ENCODE measurements at places on chromosomes 12 and 14. TPM values are rescaled to one million over a fixed set of nuclear protein-coding genes. Genes with fewer than 3 reads are reported as not detected.
A peak's percentile ranks its signal among the peaks of the same experiment; 100 is the strongest.

DNA sequence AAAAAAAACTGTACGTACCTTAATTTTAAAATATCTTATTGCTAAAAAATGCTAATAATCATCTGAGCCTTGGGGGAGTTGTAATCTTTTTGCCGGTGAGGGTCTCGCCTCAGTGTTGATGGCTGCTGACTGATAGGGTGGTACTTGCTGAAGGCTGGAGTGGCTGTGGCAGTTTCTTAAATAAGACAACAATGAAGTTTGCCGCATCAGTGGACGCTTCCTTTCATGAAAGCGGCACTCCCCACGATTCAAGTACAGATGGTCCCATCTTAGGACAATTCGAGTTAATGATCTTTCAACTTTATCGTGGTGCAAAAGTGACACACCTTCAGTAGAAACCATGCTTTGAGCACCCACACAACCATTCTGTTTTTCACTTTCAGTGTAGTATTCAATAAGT lies 7.6 kb upstream of the PLD4 start:
- no peaks in the 10 kb centered on the region for H3K27me3 ChIP-seq
- H3K4me1 ChIP-seq, result no peaks in the 10 kb centered on the region
- no peaks in the 10 kb centered on the region for H3K36me3 ChIP-seq
- no peak for DNase-seq
- H3K4me3 ChIP-seq, result no peak overlapping the region

- H3K4me3 ChIP-seq, result no peak overlapping the region
- H3K27me3 ChIP-seq, result no peaks in the 10 kb centered on the region
These were observed 84.6 kb downstream of the SCFD1 start for GRCh38 chr14:30706704-30707103.

DNA sequence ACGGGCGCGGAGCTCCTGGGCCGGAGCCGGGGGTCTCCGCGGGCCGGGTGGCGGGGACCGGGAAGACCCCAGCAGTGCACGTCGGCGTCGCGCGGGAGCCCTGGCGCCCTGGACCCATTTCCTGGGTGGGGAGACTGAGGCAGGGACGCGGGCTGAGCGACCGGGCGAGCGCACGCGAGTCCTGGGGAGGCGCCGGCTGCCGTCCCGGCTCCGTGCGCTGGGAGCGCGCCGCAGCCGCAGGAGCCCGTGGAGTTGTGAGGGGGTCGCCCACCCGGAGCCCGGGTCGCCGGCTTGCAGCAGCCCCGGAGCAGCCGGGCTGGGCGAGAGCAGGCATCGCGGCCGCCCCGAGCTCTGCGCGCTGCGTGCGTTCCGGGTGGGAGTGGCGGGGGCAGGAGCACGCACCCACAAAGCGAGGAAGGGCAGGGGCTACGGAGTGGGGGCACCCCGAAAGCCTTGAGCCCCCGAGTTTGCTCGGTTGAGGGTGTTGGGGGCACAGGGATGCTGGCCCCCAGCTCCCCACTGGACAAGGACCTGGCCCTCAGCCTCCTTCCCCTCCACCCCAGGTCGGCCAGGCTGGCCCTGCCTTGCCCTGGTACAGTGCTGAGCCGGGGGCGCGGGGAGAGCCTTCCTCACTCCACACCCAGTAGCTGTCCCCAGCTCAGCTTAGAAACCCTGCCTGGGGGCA lies 620 bp downstream of the MMP17 start:
- H3K36me3 ChIP-seq, result no peaks in the 10 kb centered on the region
- H3K27me3 ChIP-seq, result peaks cover 20% of the 10 kb centered on the region
- peaks cover 49% of the 10 kb centered on the region for H3K4me1 ChIP-seq
- no peak for DNase-seq

GRCh38 chr12:106452309-106452708 lies 94.8 kb downstream of the POLR3B start:
- no peak overlapping the region for H3K27ac ChIP-seq
- DNase-seq, result no peak
- H3K27me3 ChIP-seq, result no peaks in the 10 kb centered on the region
- H3K4me3 ChIP-seq, result no peak overlapping the region
- no peaks in the 10 kb centered on the region for H3K4me1 ChIP-seq
- H3K36me3 ChIP-seq, result peaks cover 24% of the 10 kb centered on the region

DNA sequence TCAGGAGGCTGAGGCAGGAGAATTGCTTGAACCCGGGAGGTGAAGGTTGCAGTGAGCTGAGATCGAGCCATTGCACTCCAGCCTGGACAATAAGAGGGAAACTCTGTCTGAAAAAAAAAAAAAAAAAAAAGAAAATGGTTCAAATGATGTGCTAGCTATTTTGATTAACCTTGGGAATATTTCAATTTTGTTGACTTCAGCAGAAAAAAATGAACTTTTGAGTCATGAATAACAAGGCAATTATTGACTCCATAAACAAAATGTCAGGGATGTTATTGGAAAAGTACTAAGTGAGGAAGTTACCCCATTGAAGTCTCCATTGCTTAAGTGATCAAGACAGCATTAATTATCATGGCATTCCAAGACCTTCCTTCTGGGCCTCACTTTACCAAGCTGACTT lies 10.6 kb upstream of the PKP2 start:
- DNase-seq, result no peak
- no peak overlapping the region for H3K4me3 ChIP-seq
- no peak overlapping the region for H3K27ac ChIP-seq
- no peaks in the 10 kb centered on the region for H3K27me3 ChIP-seq

DNA sequence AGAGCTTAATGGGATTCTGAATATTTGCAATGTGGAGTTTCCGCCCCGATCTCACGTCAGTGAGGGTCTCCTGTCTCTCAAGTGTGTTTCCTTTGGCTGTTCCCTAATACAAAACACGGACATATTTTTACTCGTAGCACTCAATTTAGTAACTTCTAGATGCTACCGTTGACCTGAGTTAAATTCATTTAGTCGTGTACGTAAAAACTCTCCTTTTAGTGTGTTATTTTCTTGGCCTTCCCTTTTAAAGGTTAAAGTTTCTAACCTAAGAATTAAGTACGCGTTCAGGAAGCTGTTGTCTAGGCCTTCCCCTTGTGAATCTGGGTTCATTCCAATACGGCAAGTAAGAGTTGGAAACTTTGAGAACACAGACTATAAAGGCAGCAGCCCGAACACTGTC lies 64.4 kb downstream of the DDX51 start:
- DNase-seq, result no peak
- peaks cover 31% of the 10 kb centered on the region for H3K36me3 ChIP-seq
- H3K27ac ChIP-seq, result no peak overlapping the region
- H3K4me3 ChIP-seq, result no peak overlapping the region
- no peaks in the 10 kb centered on the region for H3K27me3 ChIP-seq

DNA sequence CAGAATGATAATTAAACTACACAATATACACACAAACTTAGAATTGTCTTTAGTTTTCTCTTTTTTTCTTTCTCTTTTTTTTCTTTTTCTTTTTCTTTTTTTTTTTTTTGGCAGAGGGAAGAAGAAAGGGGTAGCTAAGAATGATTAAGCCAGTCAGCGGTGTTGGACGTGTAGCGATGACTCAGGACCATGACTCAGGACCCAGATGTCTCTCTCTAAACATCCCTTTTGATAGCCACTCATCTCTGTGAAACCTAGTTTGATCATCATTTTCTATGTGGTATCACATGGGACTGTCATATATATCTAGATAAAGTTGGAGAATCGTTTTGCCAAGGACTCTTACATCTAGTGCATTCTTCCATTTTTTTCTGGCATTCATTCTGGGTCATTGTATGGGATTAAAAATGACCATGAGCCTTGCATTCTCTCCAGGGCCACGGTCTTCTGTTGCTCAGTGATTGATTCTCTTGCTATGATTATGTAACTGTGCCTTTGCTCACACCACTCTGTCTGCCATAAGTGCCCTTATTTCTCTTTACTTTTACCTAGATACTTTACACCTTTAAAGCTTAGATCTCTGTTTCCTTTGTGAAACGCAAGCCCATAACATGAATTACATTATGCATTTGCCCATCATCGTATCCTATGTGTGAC lies 26.6 kb upstream of the NRXN3 start:
- no peak overlapping the region for H3K27ac ChIP-seq
- DNase-seq, result no peak
- no peaks in the 10 kb centered on the region for H3K4me1 ChIP-seq
- H3K36me3 ChIP-seq, result no peaks in the 10 kb centered on the region
- no peak overlapping the region for H3K4me3 ChIP-seq

DNA sequence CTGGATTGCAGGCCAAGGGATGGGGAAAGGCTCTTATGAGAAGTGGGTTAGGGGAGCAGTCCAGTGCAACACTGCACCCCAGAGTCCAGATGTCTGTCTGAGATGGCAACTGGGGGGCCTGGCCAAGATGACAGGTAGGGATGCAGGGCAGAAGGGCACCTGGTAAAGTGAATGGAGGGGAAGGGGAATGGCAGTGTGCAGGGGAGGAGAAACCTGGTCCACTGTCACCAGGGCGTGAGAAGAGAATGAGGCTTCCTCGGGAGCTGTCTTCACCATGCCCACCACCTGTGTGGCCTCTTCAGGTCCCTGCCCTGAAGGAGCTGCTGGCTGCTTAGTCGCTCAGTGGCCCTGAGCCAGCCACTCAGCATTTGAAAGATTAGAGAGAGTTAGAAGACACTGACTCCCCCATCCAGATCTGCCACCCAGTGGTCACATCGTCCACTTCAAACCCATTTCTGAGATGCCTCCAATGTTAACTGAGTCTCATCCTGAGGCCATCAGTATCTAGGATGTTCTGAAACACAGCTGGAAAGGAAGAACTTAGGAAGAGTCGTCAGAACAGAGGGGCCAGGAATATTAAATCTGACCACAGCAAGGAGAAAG lies 57.3 kb downstream of the PLEKHG3 start:
- peaks cover 68% of the 10 kb centered on the region for H3K4me1 ChIP-seq
- H3K27ac ChIP-seq, result peak overlapping the region; percentile 80
- no peaks in the 10 kb centered on the region for H3K36me3 ChIP-seq
- no peaks in the 10 kb centered on the region for H3K27me3 ChIP-seq
- DNase-seq, result no peak

Gene SERPINA4
- not detected for total RNA-seq

- H3K4me3 ChIP-seq, result no peak overlapping the region
- H3K27me3 ChIP-seq, result no peaks in the 10 kb centered on the region
- no peak for DNase-seq
- peaks cover 43% of the 10 kb centered on the region for H3K4me1 ChIP-seq
- no peak overlapping the region for H3K27ac ChIP-seq
- H3K36me3 ChIP-seq, result no peaks in the 10 kb centered on the region
These were observed 59.8 kb downstream of the FOS start for GRCh38 chr14:75338398-75338797.

Gene CDCA3
- total RNA-seq, result 1.2 TPM

DNA sequence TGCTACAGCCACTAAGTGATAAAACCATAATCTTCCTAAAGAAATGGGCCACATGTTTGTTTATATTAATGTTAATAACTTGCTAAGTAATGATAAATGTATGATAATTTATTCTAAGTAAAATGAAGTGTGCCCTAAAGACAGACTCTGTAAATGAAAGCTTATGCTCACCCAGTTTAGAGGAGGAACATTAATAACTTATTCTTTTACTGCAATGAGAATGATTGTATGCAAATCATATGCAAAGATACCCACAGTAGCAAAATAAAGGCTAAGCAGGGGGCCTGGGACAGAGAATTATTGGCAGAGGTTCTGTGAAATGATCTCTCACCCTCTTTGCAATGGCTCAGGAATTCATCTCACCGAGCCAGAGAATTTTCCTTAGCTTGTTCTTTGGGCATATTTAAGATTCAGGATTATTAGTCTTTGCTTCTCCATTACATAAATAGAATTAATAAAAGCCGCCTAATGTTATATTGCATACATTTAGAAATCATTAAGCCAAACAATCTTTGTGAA lies 75.9 kb downstream of the TMEM132D start:
- no peaks in the 10 kb centered on the region for H3K36me3 ChIP-seq
- no peaks in the 10 kb centered on the region for H3K27me3 ChIP-seq
- H3K4me1 ChIP-seq, result no peaks in the 10 kb centered on the region
- no peak overlapping the region for H3K4me3 ChIP-seq
- no peak overlapping the region for H3K27ac ChIP-seq

Gene C12orf54
- not detected for total RNA-seq

Gene RBP5
- 0.66 TPM for total RNA-seq

DNA sequence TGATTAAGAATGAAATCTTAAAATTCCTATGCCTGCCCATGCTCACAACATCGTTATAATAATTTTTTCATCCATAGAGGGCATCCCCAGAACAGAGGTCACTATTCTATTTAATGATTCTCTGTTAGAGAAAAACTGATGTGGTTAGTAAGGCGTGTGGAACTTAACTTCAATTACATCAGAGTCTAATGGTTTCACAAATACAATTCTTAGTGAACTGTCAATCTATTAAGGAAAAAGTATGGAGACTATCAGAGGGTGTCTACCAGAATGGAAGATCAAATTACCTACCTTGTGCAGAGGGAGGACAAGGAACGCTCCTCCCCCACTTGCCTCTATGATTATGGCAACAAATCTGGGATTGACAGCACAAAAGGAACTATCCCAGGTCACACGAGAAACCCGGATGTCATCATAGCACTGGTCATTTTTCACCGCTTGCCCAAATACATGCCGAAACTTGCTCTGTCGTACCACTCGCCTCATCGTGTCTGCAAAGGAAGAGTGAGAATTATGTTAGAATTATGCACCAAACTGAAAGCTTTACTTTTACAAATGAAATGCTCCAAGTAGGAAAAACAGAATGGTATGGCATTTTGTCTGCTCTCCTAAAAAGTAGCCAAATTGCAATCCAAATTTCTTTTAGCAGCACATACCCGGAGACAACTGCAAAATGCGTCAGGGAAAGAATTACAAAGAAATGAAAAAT lies 30.3 kb downstream of the CORO1C start:
- H3K4me3 ChIP-seq, result peak overlapping the region; percentile 20
- H3K27ac ChIP-seq, result peak overlapping the region; percentile 95
- DNase-seq, result peak; percentile 87

Gene MOK
- total RNA-seq, result 11.2 TPM

- no peak overlapping the region for H3K27ac ChIP-seq
- H3K36me3 ChIP-seq, result no peaks in the 10 kb centered on the region
- no peak overlapping the region for H3K4me3 ChIP-seq
- H3K27me3 ChIP-seq, result no peaks in the 10 kb centered on the region
- DNase-seq, result no peak
These were observed 11.7 kb downstream of the RACGAP1 start for GRCh38 chr12:50013361-50014147.

Gene POU6F1
- 27.2 TPM for total RNA-seq

Measured in esophagus muscularis mucosa (tissue), 4 donors.